ENCODE measurements at places on chromosomes 3 and 15.

DNA sequence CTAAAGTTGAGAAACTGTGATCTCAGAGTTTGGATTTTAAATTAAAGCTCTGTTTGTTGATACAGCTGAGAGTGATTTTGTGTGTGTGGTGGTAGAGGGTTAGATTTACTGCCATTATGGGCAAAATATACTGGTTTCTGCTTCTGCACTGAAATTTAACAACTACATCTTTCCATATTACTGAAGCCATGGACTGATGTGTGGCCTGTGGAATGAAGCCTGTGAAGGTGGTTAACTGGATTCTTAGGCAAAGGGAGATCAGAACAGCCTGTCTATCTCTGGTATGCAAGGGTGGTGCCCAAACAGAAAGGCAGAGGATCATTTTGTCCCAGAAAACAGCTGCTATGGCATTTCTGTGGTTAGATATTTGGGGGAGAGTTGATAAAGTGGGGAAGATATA lies 297.3 kb upstream of the THBS1 start:
- DNase-seq = no peak

DNA sequence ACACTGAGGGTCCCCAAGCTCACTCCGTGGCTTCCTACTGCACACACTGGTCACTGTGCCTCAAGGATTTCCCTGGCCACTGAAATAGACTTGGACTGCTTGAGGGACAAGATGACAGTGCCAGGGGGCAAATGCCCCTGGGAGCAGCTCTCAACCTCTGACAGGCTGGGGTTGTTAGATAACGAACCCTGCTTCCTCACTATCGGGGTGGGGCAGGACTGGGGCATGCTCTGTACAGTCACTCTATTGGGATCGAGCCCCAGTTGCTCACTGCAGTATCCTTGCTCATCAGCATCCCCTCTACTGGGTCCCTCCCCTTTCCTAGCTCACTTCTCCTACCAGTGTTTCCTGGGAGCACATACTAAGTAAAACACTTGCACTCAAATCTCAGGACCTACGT lies 610.8 kb downstream of the NTRK3 start:
- DNase-seq = no peak

DNA sequence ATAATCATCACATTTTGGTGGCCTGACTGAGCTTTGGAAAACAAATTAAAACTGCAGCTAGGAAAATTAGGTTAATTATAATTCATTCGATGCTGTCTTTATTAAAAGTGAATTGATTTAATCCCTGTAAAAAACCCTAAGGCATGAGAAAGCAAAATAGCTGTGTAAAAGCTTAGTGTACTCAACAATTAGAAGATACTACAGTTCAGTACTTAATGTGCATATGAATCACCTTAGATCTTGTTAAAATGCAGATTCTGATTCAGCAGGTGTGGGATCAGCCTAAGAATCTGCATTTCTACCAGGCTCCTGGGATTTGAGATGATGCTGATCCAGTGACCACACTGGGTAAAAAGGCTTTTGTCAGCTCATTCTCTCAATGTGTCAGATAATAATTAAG lies 559.9 kb upstream of the GOLIM4 start:
- no peak for DNase-seq

DNA sequence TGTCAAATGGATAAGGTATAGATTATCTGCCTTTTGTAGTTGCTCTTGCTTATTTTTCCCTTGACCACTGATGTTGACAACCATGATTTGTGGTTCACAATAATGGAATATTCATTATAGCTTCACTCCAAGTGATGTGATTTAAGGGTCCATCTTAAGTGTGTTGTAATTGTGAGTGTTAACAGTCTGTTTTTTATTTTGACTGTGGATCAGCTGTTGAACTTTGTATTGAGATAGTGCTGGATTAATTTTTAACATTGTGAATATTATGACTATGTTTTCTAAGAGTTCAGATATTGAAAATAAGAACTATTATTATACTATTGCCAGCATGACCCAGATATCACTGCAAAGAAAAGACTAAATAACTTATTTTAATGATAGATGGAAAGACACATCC lies 8.6 kb upstream of the GASK1A start:
- no peak for DNase-seq

GRCh38 chr3:32840086-32840841 lies 22.5 kb downstream of the TRIM71 start:
- DNase-seq = no peak

GRCh38 chr3:194476784-194477183 lies 10.0 kb downstream of the ATP13A3 start:
- no peak for DNase-seq

GRCh38 chr3:66076861-66077470 lies 38.2 kb upstream of the MAGI1 start:
- DNase-seq = no peak

DNA sequence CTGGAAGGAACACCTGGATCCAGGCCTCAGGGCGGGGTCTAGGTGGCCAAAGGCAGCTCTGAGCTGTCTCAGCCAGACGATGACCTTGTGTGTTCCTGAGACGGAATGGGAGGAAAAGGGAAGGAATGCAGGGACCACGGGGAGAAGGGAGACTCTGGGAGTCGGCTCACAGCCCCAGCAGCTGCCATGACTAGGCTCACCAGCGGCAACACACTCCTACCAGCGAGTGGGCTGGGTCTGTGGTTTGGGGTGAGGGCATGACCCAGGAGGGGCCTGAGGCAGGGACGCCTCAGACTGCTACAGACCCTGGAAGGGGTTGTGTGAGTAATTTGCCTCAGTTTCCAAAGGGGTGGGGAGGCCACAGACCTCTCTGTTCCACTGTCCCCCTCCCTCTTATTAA lies 19.8 kb downstream of the IQSEC1 start:
- DNase-seq = no peak

DNA sequence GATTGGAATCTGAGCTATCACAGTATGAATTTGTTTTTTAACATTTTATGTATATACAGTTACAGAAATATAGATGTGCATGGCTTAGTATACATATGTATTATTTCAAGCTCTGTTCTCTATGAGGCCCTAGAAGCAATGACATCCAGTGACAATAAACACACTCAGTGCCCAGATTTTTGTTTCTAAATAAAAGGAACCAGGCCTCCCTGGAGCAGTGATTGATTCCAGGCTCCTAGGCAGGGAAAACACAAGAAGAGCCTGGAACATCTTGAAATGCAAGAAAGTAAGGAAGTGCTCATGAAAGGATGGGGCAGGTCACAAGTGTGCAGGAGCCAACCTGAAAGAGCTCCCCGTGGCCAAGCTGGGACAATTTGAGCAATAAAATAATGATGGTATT lies 18.5 kb upstream of the CGNL1 start:
- no peak for DNase-seq

DNA sequence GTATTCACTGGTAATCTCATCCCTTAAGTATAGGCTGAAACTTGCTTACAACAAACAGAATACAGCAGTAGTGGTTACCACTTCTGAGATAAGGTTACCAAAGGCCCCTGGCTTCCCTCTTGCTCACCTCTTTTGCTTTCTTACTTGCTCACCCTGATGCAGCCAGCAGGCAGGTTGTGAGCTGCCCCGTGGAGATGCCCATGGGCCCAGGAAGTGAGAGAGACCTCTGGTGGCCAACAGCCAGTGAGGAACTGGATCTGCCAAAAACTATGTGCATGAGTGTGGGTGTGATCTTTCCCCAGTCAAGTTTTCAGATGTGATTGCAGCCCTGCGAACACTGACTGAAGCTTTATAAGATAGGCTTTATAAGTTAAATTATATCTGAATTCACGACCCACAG lies 48.7 kb downstream of the NMNAT3 start:
- DNase-seq = no peak

GRCh38 chr3:39485547-39485946 lies 18.1 kb downstream of the MOBP start:
- no peak for DNase-seq

- DNase-seq = peak; percentile 68
Observed at GRCh38 chr3:38004415-38005075, 14.0 kb downstream of the VILL start.

GRCh38 chr3:52052831-52053306 lies 3.5 kb downstream of the DUSP7 start:
- DNase-seq = peak; percentile 44

DNA sequence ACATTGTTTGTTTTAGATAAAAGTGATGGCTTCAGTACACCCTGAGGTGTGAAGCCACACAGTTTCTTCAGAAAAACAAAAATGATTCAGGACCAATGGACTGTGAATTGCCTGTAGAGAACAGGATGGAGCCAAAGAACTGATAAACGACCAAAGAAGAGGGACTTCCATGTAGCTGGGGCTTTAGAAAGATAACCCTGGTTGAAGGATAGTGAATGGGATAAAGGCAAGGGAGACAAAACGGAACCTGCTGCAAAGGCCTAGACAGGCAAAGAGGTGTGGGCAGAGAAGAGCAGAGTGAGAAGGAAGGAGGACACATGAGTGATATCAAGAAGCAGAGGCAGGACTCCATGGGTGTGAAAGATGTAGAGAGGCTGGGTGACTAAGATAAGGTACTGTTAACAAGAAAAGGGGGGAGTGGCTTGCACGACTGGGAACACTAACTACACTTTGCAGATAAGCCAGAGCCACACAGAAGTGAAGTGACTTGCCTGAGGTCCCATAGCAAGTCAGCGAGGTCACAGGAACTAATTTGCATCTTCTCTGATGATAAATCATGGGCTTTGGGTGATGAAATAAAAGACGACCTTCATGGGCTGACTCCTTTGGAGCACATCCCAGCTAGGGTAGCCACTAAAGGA lies 44.3 kb downstream of the RAB6B start:
- no peak for DNase-seq

- DNase-seq = no peak
Observed at GRCh38 chr15:49023354-49023753, 22.9 kb downstream of the SECISBP2L start.

DNA sequence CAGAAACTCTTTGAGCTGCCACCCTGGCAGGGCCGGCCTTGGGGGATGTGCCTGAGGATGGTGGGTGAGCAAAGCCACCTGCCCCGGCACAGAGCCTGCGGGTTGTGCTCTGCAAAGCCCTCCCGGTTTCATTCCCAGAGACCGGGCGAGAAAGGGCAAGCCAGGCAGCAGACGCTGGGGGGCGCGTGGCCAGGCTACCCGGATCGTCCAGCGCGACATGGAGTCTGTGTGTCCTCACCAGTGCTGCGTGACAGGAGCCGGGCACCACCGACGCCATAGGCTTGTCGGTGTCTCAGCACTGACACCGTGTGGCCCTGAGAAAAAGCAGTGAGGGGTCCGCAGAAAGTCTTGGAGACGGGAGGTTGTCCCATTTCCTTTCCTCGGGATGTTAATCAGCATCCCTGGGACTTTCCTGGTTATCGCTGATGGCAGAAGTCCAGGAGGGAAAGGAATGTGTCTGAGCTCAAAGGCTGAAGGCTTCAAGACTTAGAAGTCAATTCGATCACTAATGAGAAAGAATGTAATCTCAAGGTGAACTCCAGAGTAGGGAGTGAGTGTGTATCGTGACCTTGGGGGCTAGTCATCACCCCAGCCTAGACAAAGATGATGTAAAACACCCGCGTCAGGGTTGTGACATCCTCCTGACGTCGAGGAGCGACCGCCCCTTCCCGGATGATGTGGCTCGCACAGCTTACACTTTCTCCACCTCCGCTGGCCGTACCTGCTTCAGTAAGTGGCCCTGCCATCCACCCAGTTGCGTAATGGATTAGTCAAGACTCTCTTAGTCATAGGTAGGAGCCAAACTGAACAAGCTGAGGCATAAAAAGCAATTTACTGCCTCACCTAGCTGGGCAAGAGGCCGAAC lies 36.3 kb upstream of the PLA2G4E start:
- DNase-seq = peak; percentile 15

- DNase-seq = peak; percentile 75
Observed at GRCh38 chr3:51669241-51670052, 1.6 kb upstream of the TEX264 start.

DNA sequence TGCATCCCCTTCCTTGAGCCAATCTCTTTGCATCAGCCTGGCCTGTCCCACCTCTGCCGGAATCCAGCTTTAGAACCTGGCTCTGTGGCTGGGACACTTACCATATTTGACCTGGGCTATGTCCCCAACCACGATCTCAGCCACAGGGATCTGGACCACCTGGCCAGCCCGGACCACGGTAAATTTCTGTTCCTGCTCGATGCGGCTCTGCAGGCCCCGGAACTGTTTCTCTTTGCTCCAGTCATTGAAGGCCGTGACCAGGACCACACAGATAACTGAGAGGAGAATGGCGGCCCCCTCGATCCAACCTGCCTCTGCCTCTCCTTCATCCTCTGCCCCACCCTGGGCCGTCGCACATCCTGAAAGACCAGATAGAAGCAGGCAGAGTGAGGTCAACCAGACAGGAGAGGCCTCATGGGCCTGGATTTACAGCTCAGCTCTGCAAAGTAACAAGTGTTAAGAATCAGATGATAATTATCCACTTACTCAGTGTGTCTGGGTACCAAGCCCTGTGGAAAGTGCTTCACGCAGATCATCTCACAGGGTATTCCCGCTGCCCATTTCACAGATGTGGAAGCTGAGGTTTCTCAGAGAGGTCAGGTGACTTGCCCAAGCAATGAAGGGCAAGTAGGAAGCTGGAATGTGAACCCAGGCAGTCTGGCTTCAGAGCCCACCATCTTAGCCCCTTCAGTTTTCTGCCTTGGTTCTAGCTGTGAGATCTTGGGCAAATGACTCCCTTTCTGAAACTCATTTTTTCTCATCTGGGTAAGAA lies 81.3 kb upstream of the SEC13 start:
- no peak for DNase-seq

Measured in CD4-positive, alpha-beta T cell (primary cell).